ENCODE measurements at places on chromosomes 16 and 17.

DNA sequence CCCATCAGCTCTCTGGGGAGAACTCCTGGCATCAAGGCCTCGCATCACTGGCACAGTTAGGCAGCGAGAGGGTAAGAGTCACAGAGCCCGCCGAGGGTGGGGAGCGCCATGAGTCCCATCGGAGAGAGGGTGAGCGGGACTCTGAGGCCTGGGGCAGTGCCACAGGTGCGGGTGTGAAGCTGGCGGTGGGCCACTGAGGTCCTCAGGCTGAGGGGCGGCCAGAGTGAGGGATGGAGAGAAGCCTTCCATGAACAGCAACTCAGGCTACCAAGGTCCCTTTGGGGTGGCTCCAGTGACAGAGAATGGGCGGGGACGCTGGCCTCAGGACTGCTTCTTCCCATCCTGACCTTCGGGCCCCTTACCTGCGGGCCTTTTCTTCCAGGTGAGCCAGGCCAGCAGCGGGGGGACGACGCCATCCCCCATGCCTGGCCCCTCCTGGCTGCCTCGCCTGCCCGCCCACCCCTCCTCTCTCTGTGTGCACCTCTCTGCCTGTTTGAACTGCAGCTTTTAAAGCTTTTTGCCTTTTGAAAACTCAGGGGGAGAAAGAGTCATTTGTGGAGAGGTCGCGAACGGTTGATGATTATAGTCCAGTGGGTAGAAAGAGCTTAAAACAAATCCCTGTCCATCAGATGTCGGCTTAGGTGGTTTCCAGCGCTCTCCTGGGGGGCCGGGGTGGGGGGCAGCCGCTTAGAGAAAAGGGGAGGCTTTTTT, 149.3 kb upstream of the GSE1 start:
- no peak for DNase-seq

GRCh38 chr17:77649717-77650211, 308.7 kb upstream of the TNRC6C start:
- no peak for DNase-seq

GRCh38 chr17:81060416-81060815, 25.5 kb downstream of the BAIAP2 start:
- no peak for DNase-seq

DNA sequence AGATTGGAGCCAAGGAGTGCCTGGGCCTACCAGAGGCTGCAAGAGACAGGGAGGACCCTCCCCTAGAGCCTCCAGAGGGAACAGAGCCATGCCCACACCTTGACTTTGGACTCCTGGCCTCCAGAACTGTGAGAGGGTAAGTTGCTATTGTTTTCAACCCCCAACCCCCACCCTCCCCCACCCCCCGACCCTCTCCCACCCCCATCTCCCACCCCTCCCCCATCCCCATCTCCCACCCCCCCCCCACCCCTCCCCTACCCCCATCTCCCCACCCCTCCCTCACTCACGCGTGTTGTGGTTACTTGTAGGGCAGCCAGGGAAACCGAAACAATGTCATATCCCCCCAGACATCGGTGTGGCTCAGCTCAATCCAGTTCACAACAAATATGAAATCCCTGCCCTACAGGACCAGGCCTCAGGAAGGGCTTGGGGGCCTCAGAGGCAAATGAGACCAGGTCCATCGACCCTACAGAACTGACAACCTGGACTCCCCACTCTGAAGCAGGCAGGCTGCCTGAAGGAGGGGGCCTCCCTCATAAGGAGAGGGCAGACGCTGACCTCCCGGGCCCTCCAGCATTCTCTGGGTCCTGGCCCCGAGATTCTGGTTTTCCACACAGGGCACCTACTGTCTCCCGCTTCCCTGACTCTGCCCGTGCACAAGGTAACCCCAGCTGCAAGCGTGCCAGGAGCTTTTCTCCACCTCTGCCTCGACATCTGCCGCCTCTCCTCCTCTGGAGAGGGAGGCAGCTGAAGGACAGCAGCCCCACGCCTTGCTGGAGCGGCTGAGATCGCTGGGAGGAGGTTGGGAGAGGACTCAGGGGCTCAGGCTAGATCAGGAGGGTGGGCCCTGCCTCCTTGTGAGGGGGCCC, 3.0 kb upstream of the ZCCHC14 start:
- DNase-seq: no peak

GRCh38 chr17:73612031-73612472, 32.2 kb downstream of the SDK2 start:
- DNase-seq: no peak

GRCh38 chr16:82990155-82990554, 363.4 kb downstream of the CDH13 start:
- no peak for DNase-seq

- no peak for DNase-seq
Observed at GRCh38 chr16:89973654-89974335, 25.2 kb downstream of the DEF8 start.

DNA sequence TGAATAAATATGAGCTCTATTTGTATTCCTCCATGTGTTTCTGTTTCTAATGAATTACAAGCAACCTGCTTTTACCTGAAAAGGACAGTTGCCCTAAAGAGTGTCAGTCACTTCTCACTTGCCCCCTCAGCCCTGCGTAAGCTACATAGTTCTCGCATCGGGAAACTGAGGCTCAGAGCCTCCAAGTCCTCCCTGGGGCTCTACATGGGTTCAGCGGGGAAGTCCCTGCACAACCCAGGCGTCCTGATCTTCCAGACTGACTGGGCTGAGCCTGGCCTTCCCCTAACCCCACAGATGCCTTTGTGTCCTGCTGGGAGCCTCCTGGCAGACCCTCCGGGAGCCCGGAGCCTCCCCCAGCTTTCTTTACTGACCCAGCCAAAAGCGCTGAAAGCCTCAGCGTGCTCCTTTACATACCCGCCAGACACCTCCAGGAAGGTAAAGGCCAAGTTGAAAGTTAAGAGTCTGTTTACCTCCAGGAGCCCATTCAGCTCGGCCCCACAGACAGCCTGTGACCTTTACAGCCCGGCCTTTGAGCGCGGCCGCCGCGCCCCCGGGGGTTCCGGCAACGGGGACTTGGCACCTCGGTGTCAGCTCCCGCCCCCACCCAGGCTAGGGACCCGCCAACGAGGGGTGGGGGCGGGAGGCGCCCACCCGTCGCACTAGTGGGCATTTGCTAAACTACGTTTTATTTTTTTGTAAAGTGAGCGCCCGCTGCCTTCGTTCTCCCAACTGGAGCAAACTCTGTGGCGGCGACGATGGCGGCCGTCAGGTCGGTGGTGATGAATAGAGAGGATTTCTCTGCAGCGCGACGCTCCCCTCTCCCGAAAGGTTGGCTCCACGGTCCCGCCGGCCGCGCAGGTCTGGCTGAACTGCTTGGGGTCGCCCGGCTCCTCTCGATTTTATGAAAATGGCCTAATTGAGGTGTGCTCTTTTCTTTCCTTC, 4.4 kb upstream of the HOXB13 start:
- no peak for DNase-seq
